ENCODE measurements at places on chromosomes 3 and 15.

- no peak for DNase-seq
Measured at GRCh38 chr3:155963570-155963969, 93.1 kb downstream of the GMPS start.

GRCh38 chr3:53800041-53800906, 45.9 kb downstream of the CHDH start:
- DNase-seq: no peak

DNA sequence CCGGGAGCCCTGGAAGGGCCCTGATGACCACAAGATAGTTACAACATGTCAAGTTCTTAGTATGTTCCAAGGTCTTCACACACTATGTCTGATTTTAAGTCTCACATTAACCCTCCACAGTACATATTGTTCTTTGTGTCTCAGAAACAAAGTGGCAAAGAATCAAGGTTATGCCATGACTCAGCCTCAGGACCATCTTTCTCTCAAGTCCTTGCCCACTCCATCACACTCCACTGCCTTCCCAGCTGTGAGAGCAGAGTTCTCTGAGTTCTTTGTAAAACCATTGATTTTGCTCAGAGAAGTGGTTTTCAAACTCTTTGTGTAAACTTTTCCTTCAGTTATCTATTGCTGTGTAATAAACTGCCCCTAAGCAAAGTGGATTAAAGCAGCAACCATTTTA, 67.9 kb upstream of the C3orf80 start:
- no peak for DNase-seq

GRCh38 chr3:179702271-179702947, 49.6 kb downstream of the USP13 start:
- DNase-seq: no peak

DNA sequence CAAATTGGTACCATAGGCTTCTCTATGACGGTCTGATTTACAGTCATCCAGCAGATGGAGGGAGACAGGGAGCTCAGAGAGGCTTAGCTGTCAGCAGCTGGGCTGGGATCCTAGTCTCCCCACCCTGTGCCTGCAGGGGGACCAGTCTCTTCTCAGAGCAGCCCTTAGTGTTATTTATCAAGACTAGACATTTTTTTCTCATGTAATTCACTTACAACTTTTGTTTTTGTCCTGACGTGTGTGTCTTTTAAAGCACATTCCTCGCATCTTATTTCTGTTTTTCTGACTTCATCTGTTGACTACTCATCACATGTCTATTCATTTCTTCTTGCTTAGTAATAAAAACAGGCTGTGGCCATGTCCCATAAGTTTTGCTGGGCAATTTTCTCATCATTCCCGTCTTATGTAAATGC, 116.1 kb downstream of the KLF13 start:
- DNase-seq: no peak

DNA sequence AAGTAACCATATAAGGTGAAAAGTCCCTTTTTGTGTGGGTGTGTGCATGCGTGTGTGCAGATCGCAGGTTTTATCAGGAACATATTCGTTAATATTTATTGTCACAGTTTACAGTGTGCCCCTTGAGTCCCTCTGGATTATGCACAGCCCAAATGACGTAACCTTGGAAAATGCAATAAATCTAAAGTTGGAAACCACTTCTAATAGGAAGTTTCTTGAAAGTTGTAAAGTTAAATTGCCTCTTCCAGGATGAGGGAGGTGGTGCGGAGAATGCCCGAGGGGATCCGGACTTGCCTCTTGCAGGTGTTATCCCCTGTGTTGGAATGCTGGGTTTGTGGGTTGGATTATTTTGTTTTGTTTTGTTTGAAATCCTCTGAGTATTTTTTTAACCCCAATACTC, 143.3 kb downstream of the CMSS1 start:
- DNase-seq: no peak

DNA sequence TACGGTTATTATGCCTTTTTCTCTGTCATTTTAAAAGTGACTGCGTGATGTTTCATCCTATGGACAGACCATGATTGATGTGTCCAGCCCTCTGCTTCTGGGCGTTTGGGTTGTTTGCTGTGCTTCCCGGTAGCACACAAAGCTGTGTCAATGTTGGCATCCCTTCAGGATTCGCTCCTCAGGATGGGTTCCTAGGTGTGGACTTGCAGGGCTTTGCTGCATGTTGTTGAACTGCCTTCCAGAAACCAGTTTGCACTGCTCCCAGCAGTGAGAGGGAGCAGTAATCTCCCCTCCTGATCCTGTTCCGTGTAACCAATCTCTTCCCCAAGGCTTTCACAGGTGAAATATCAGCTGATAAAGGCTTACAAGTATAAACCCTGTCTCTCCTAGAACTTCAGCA, 787 bp downstream of the TRPM1 start:
- DNase-seq: no peak

- DNase-seq: no peak
Measured at GRCh38 chr15:65062726-65063125, 5.1 kb downstream of the RASL12 start.

GRCh38 chr3:104437131-104437750, 929.5 kb upstream of the ALCAM start:
- no peak for DNase-seq

DNA sequence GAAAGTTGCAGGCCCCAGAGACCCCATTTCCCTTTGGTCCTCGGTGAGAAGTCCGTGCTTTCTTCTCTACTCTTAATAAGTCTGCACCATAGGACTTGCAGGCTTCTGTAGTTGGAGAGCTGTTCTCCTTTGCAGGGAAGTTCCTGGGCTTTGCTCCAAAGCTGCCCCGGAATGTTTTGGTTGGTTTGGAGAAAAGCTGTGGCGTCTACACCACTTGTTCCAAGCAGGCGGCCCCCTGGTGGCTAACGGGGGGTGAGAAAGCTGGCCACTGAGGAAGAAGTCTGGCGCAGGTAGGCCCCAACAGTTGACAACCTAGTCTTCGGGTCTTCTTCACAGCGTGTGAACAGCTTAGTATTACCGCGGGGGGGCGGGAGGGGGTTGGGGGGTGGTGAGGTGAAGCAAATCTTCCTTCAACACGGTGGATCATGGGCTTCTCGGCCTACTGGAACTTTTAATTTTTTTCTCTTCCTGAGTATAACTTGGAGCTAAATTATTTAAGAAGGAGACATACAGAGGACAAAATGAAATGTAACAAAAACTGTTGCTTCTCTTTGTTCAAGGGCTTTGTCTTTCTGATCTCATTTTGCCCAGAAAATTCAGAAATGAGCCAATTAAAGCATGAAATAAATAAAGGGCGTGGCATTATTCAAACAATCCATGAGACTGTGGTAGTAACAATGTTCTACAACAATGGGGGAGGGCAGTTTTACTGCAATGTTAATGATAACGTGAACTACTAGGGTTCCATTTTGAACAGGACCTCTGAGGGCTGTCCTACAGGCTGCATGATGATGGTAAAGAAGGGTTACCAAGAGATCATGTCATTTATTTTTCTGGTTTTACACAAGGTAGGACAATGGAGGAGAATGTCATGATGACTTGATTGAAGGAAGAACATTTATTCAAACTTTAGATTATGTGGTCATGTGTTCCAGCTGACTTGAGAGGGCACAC, 2.2 kb upstream of the THRB start:
- DNase-seq: peak; percentile 28

GRCh38 chr3:36221975-36222374, 158.3 kb upstream of the STAC start:
- no peak for DNase-seq

GRCh38 chr3:14810070-14810791, 8.5 kb upstream of the FGD5 start:
- no peak for DNase-seq

DNA sequence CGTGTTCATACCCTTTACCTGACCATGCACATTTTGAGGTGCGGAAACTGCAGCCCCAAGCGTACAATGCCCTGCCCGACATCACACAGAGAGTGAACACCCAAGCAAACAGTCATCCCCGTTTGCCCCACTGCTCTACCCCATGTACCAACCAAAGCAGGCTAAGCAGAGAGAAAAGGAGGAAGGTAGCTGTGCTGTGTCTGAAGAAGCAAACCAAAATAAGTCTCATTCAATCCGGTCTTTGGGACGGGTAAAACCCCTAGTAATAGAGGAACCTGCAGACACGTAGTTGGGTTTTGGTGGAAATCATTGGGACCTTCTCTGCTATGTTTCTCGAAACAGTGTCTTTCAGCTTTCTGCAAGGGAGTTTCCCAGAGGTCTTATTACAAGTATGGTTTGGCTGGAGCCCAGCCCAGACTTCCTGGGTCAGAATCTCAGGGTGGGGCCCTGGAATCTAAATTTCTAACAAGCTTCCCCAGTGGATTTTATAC, 164.6 kb upstream of the HES1 start:
- no peak for DNase-seq

DNA sequence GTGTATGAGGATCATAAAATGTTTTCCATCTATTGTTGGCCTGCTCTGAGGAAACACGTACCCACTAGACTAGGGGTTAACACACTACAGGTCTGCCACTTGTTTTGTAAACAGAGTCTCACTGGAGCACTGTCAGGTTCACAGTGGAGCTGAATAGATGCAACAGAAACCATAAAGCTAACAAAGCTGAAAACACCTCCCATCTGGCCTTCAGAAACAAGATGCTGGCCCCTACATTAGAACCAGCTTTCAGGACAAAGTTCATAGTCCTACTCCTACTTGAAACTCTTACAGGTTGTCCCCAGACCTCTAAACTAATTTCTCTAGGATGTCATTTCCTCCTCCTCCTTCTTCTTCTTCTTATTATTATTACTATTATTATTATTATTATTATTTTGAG, 42.3 kb downstream of the SNX4 start:
- no peak for DNase-seq

GRCh38 chr3:18572809-18573208, 147.7 kb upstream of the SATB1 start:
- no peak for DNase-seq

DNA sequence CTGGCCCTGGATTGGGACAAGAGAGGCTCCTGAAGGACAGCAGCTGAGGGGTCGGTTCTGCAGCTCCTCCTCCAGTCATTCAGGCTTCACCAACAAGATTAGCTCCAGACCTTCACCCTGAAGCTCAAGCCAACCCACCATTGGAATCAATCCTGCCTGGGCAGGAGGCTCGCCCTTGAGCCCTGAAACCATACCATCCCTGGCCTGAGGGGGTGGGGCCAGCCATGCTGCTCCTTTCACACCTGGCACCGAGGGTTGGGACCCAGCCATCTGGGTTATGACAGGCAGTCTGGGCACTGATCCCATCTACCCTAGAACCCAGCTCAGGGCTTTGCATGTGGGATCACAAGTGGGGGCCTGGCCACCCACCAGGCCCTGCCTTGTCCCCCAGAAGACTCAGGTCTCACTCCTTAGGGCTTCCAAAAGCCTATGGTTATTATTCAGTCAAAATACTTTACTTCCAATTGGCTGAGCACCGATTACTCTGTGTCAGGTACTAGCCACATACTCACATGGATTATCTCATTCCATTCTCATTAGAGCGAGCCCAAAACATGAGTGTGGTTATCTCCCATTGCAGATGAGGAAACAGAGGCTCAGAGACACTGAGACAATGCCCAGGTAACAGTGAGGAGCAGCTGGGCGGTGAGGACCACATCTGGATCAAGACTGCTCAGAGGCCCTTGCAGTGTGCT, 3.1 kb downstream of the ABHD14B start:
- no peak for DNase-seq

DNA sequence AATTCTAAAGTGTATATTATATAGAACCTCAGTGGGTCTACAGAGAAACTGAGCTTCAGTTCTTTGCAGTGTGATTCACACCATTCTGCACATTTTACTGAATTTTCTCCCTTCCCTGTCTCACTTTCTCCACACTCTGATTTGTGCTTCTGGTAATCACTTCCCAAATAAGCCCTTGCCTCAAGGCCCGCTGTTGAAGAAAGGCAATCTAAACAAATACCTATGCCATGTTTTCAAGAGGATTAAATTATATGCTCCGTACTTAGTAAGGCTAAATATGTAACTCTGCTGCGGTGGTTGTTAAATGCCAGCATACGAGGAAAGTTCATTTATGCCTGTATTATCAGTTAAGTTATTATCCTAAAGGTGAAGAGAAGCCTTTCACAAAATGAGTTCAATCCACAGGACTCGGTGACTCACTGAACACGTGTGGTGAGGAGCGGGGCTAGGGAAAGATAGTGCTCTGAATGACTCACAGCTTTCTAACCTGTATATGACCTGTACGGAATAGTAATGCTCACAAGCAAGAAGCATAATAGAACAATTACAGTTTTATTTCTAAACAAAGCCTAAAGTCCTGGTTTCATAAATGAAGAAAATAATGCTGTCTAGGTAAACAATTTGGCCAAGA, 25.1 kb downstream of the CNTN6 start:
- no peak for DNase-seq

DNA sequence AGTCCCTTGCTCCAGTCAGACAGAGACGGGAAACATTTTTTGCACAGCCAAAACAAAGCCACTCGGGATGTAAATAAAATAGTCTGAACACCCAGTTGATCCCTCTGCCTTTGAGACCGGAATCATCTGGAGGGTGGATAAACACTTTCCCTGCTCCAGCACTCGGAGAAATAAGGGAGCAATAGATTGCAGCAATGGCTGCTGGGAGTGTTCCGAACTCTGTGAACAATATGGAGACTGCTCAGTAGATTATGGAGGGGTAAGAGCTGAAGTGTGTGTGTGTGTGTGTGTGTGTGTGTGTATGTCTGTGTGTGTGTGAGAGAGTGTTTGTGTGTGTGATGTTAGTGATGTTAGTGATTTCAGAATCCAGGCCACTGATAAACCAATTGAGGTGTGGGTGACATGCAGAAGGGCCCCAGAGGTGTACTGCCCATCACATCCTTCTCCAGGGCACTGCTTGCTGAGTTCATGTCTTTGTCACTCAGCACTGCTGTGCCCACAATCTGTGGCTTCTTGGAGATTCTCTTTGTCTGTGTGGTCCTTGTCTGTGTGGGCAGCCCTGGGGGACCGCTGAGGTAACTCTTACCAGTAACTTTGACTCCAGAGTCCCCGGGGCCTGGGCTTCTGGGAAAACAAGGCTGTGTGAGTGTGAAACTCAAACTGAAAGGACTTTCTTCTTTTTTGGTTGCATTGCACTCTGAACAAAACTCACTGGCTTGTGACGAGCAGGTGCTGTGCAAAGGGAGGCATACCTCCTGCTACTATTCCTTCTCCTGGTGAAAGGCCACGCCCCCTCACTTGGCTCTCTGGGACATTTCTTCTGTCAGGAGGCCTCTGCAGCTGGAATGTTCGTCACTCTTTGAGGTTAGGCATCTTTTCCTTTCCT, 23.0 kb downstream of the CRYGS start:
- peak; percentile 81 for DNase-seq

DNA sequence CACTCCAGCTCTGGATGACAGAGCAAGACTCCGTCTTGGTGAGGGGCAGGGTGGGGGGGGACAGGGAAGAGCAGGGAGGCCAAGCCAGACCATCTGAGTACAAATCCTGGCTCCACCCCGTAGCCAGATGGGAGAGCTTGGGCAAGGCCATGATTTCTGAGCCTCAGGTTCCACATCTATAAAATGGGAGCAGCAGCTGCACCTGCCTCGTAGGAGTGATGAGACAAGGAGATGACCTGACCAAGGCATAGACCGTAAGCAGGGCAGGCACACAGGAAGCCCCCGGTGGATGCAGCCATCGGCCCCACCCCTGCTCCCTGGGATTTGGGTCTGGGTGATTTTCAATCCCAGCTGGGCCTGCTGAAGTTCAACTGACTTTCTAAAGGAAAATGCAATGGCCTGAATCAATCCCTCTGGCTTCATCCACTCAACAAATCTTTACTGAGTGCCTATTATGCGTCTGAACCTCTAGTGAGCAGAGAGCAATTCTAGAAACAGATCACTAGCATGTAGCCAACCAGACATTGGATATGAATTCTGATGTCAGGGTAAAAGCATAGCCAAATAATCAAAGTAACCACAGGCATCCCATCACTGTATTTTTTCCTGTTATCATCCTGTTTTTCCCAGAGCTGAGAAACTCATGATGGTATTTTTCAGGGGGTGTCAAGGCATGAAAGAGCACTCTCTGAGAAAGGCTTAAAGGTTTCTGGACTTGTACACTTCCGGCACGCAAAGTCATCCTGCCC, 141.2 kb downstream of the NUP210 start:
- no peak for DNase-seq
